NCI-H1048 (cell line): ENCODE measurements at places on chromosomes 6 and 20.

DNA sequence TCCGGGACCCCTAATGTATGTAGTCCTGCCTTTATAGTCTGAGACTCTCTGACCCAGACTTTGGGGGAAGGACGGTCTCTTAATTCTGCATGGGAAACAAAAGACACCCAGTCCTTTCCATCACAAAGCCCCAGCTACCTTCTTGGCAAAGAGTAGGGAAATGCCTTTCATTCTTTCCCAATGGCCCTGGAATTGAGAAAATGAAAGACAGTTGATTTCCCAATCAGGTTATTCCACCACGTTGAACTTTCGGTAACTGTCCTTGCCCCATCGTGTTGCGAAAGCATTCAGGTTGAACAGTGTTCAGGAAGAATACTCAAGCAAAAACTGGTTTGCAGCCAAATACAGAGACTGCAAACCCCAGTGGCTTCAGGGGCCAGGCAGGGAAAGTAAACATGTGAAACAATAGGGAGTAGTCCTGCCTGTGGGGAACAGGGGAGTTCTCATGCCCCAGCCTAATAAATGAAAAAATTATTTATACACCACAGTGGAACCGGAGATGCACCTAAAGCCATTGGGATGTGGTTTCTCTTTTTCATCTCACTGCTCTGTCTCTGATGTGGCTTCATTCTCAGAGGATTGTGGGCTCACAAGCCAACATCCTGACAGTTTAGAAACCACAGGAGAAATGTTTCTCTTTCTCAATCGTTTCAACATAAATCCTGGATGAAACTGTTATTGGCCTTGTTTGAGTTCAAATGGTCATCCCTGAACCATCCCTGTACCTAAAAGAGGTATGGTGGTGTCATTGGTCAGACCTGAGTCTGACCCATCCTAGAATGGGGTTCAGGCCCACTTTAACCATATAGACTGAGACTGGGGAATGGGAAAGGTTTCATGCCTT lies 44.2 kb upstream of the SLC9A8 start:
- DNase-seq = no peak

- DNase-seq = peak; percentile 32
Measured at GRCh38 chr6:30882759-30883684, 1.3 kb upstream of the DDR1 start.

DNA sequence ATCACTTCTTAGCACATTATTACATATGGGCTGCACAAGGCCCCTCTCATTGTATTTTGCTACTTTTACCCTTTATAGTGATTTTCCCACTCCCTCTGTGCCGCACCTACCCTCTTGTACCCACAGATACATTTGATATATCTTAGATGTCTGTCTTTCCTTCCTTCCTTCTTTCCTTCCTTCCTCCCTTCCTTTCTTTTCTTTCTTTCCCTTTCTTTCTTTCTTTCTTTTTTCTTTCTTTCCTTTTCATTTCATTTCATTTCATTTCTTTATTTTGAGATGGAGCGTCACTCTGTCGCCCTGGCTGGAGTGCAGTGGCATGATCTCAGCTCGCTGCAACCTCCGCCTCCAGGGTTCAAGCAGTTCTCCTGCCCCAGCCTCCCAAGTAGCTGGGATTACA lies 12.2 kb downstream of the POLH start:
- no peak for DNase-seq

DNA sequence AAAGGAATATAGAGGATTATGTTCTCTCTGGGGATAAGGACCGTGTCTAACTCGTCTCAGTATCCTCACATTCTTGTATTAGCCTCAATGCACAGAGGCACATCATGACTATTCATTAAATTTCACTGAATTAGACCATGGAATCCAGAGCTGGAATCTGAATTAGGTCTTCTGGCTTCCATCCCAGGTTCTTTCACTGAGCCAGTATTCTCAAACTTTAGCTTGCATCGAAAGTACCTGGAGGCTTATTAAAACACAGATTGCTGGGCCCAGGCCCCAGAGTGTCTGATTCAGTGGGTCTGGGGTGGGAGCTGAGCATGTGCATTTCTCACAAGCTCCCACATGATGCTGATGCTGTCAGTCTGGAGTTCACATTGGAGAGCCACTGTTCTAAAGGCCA lies 142.0 kb downstream of the UST start:
- DNase-seq = no peak

DNA sequence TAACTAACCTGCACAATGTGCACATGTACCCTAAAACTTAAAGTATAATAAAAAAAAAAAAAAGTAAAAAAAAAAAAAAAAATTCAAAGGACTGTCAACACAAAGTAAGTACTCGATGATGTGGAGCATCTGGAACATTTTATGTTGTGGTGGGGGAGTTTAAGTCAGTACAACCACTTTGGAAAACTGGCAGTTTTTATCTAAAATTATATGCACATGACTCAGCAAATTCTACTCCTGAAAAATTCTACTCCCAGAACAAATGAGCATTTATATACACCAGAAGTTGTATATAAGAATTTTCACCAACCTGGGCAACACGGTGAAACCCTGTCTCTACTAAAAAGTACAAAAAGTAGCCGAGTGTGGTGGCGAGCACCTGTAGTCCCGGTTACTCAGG lies 36.9 kb upstream of the CCDC28A start:
- DNase-seq = no peak

DNA sequence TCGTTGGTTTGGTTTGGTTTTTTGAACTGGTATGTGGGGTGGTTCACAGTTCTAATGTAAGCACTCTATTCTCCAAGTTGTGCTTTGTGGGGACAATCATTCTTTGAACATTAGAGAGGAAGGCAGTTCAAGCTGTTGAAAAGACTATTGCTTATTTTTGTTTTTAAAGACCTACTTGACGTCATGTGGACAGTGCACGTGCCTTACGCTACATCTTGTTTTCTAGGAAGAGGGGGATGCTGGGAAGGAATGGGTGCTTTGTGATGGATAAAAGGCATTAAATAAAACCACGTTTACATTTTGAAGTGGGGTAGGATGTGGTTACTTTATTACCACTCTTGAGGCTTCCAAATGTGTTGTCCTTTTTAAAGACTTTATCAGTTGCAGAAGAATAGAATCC lies 168.0 kb downstream of the ZMYND8 start:
- no peak for DNase-seq

DNA sequence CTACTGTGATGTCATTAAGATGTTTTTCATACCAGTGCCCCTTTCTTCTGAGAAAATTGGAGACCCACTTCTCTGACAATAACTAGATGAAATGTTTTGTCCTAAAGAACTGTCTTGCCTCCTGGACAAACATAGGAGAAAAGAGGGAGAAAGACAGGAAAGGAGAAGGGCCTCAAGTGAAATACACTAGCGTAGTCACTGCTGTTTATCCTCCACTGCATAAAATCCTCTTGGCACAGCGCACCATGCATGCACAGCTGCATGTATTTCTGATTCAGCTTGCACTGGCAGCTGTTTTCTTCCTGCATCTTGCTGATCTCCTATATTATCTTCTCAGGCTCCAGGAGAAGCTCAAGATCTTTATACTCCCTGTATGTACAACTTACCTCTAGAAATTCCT lies 158.0 kb upstream of the BMP5 start:
- no peak for DNase-seq

DNA sequence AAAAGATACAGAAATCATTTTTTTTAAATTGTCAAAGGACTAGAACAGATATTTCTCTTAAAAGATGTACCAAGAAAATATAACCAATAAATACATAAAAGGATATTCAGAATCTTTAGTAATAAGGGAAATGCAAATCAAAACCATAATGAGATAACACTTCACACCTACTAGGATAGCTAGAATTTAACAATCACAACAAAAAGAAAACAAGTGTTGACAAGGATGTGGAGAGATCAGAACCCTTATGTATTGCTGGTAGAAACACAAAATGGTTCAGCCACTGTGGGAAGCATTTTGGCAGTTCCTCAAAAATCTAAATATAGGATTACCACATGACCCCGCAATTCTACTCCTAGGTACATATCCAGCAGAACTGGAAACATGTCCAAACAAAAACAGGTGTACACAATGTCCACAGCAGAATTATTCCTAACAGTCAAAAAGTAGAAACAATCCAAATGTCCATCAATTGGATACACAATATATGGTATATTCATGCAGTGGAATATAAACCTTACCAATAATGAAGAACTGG lies 211.0 kb downstream of the LRFN2 start:
- DNase-seq = no peak

GRCh38 chr6:106574741-106575458 lies 54.4 kb downstream of the RTN4IP1 start:
- no peak for DNase-seq

- no peak for DNase-seq
Measured at GRCh38 chr6:31180500-31180899, 10.0 kb upstream of the POU5F1 start.

- DNase-seq = no peak
Measured at GRCh38 chr6:119308048-119308570, 41.5 kb downstream of the MAN1A1 start.

DNA sequence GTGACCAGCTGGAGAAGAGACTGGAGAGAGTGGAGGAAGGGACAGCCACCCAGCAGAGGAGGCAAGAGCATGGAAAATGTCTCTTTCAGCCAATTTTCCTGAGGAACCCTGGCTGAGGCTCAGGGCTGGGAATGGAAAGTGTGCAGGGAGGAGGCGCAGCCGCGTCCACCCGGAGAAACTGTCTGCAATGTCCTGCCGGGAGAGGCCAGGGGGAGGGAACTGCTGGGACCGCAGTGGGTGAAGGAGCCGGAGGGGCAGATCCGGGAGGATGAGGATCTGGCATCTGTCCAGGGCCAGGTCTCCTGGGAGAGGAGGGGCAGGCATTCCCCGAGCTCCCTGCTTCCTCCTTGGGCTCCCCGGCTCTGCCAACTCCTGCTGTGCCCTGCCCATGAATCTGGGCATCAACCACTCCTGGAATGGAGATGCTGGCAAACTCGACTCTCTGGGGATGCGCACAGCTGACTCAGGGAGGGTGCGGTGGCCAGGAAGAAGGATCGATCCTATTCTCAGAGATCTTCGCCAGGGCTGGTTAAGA lies 17.4 kb upstream of the HM13 start:
- no peak for DNase-seq
